Activated CD4-positive, CD25-positive, alpha-beta regulatory T cell treated with anti-CD3 and anti-CD28 coated beads, Interleukin-2, amount 50 U/mL, for 16 hours (primary cell): ENCODE measurements at places on chromosomes 6 and 20.

DNA sequence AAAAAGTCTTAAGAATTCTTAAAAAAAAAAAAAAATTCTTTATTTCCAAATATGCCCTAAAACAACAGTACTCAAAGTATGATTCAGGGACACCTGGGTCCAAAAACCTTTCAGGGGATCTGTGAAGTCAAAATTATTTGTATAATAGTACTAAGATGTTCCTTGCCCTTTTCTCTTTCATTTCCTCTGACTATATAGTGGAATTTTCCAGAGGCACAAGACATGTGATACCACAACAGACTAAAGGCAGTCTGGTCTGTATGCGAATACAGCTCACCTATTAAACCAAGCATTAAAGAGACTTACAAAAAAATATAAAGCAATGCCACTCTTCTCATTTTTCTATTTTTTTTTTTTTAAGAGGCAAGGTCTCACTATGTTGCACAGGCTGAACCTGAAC is 15.4 kb downstream of the NOL7 start:
- no peak for DNase-seq

DNA sequence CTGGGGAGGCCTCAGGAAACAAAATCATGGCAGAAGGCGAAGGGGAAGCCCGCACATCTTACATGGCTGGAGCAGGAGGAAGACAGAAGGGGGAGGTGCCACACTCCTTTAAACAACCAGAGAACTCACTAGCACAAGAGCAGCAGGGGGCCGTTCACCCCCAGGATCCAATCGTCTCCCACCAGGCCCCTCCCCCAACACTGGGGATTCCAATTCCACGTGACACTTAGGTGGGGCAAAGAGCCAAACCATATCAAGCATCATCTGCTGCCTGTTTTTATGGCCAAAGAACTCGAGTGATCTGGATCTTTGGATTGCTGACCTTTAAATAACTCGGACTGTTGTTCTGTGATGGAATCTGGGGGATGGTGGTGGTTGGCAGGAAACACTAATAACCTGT is 28.0 kb downstream of the PNLDC1 start:
- DNase-seq = no peak

DNA sequence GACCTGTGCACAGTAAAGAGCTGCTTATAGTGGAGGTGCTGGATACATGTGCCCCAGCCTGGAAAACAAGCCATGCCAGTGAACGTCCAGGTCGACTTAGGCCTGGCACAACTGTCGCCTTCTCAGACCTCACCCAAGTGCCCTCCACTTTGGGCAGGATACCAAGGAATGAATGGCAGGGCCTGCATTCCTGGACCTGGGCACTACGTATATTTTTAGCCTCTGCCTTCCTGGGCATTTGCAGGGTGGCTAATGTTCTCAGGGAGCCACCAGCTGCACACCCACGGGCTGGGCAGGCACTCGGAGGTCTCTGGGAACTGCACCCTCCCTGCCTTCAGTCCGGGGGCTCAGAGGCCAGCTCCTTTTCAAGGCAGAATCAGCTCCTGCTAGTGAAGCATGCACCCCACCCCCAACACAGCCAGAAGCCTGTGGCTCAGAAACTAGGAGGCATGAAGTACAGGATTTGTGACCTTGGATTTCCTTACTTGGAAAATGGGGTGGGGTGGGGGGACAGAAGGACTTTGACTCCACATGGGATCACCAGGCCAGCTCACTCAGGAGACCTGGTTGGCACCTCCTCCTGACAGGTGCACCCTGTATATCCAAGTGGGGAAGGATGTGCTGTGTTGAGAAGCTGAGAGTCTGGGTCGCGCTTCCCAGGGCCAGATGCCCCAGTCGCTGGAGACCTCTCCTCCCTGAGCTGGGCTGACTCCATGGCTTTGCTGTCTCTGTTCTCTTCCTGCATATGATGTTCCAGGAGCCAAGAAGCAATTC is 2.5 kb upstream of the LSM14B start:
- no peak for DNase-seq

DNA sequence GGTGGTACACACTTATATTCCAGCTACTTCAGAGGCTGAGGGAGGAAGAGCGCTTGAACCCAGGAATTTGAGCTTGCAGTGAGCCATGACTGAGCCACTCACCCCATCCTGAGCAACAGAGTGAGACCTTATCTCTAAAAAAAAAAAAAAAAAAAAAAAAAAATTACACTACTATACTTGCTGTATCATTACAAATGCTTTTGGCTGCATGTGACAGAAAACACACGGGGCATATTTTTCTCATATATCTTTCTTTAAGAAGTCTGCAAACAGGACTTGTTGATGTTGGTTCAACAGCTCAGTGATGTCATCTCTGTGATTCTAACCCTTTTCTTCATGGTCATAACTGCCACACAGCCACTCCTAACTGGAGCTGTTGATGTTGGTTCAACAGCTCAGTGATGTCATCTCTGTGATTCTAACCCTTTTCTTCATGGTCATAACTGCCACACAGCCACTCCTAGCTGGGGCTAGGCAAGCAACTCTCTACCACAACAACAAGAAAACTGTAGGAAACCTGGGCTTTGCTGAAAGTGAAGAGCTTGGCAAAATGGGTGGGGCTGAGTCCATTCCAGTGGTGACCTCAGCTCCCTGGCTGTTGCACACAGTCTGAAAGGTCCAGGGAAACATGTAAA is 19.8 kb downstream of the MTFR2 start:
- no peak for DNase-seq

- DNase-seq = no peak
These were observed 4.4 kb downstream of the APMAP start for GRCh38 chr20:24987873-24988835.
